ENCODE measurements at places on chromosomes 3 and 15.

- no peak for DNase-seq
Measured at GRCh38 chr3:197149528-197149927, 119.9 kb upstream of the MELTF start.

GRCh38 chr3:29512641-29513040 lies 231.8 kb downstream of the RBMS3 start:
- DNase-seq, result no peak

- no peak for DNase-seq
Measured at GRCh38 chr15:92069308-92070250, 216.1 kb downstream of the SLCO3A1 start.

DNA sequence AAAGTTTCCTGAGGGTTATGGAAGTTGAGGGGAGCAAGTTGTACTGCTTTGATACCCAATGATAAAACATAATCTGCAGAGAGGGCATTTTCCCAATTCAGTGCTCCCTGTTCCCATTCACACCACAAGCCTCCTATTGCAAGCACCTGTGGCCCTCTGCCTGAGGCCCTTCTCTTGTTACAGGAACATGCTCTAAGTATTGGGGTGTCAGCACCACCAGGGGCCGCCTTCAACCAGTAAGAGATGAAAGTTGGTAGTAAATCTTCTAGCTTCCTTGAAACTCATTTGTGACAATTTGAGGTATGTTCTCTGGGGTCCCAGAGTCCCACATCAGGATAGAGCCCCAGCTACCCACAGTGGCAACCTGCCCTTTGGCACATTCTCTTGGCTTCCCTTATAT lies 265.4 kb upstream of the ARHGEF26 start:
- DNase-seq, result no peak

- no peak for DNase-seq
Measured at GRCh38 chr15:46815765-46816164, 901.5 kb upstream of the SEMA6D start.

DNA sequence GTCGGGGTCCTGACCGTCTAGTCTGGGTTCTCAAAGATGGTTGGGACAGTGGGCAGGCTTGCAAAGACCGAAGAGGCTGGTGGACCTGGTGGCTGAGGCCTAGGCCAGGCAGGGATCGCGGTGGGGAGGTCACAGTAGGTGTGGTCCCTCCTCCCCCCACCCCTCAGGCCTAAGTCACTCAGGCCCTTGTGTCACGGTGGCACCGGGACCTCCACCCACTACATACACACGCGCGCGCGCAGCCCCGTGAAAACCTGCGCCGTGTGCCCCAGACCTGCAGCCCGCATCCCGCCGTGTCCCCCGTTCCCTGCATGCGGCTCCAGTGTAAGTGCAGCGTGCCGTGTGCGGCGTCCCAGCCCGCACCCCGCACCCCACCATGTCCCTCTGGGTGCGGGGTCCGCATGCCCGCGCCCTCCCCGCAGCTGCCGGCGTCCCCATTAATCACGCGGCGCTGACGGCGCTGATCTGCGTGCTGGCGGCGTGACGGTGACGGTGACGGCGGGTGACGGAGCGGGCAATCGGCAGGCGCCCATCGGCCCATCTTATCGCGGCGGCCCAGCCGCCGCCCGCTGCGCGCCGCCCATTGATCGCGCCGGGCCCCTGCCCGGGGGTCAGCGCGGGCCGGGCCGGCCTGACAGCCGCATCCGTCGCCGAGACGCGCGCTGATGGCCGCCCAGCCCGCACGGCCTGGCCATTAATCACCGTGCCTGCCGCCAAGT lies 24.4 kb downstream of the SEC61A1 start:
- peak; percentile 66 for DNase-seq

DNA sequence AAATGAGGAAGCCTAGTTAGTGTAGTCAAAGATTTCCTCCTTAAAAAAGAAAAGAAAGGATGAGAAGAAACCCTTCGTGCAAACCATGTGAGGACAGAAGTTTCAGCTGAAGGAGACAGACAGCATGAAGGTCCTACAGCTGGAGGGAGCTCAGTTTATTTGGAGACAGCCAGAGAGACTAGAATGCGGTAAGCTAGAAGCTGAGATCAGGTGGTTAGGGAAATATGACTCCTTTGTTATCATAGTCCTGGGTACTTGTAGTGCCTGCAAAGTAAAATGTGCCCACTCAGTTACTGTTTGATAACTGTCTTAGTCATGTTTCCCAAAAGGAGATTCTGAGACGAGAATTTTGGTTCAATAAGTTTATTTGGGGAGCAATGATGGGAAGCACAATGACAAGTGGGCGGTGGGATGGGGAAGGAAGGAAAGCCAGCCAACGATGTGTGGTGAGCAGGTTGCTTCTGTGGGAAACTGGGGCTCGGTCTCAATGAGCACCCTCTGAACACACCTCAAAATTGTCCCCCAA lies 178.8 kb upstream of the SNTN start:
- DNase-seq, result no peak
